IPS-NIHi11 (cell line): ENCODE measurements at places on chromosomes 7 and 10.
A peak's percentile ranks its signal among the peaks of the same experiment; 100 is the strongest.

GRCh38 chr10:48234295-48234694 is 40.2 kb downstream of the FRMPD2 start:
- no peak for DNase-seq

DNA sequence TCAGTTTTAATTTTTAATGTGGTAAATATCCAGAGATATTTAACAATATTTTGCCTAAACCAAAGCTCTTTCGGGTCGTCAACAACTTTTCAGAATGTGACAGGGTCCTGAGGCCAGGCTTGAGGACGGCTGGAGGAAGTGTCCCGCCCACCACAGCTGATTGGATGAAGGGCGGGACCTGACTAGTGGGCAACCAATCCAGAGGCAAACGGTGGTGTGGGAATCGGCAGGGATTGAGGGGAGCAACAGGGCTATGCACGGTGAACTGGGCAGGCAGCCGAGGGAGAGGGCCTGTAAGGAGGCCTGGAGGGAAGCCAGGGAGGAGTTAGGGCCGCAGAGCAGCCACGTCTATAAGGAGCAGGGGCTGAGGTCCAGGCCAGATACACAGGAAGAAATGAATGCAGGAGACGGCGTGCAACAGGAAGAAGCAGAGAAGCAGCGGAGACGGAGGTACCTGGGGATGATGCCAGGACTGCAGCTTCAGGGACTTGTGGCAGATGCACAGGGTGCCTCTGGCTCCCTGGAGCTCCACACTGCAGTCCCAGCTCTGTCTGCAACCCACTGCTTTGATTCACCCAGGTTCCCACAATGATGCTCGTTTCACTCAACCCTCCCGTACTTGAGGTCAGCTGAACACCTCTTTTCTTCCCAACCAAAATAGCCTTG is 46.1 kb upstream of the ZMIZ1 start:
- DNase-seq = peak; percentile 94

GRCh38 chr7:36096460-36097095 is 56.5 kb upstream of the EEPD1 start:
- peak; percentile 53 for DNase-seq

DNA sequence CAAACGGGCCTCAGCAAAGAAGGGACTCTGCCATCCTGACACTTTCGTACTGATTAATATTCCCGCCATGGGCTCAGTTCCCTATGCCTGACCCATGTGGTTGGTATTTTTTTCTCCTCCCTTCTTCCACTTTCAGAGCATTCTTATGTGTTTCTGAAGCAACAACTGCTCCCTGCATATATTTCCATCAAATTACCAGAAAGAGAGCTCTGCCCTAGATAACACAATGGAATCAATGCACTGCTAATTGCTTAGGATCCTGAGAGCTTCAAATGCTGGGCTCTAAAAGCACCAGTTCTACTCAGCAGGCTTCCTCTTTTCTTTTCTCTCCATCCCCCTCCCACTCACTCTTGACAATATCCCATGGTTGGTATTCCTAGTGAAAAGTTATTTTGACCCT is 5.3 kb downstream of the TECTB start:
- peak; percentile 28 for DNase-seq

GRCh38 chr7:1511444-1512422 is 7.5 kb upstream of the INTS1 start:
- DNase-seq = no peak

DNA sequence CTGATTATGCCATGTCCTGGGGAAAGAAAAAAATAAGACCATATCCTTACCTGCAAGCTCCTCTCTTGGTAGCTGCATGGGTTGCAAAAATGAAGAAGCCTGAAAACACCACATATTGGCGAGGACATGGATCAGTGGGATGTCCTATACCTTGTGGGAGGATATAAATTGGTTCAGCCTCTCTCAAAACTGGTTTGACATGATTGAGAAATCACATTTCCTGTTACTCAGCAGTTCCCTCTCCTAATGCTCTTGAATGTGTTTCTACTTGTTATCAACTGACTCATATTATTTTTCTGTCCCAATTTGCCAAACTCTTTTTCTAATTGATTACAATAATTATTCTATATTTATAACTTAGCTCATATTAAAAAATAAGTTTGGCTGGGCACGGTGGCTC is 380.2 kb downstream of the EXOC4 start:
- DNase-seq = peak; percentile 7

DNA sequence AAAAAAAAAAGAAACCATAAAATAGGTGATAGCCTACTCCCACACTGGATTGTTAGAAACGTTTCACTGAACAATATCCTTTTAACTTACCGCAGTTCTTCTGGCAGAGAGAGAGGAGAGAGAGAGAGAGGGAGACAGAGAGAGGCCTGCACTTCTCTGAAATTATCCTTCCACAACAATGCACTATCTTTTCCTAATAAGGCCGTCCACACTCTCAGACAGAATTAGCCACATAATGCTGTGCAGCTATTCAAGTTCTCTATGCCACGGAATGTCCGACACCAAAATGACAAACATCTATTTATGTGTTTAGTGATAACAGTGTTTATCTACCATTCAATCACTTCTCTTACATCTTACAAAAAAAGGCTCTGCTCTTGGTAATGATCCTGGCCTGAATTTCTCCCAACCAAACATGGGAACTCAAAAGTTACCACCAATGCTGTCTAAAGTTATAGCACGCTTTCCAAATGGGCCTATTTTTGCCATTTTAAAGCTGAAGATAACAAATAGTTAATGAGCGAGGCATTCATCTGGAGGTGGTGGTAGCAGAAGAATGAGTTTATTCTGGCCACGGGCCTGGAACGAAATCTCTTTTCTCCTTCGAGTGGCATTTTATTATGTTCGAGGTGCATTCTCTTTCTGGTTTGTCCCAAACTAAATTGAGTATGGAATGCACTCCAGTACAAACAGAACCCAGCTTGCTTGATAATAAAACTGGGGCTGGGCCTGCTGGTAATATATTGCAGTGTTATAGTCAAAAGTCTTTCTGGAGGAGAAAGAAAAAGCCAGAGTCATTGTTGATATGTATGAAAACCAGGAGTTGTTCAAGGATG is 160.2 kb upstream of the SVIL start:
- no peak for DNase-seq

DNA sequence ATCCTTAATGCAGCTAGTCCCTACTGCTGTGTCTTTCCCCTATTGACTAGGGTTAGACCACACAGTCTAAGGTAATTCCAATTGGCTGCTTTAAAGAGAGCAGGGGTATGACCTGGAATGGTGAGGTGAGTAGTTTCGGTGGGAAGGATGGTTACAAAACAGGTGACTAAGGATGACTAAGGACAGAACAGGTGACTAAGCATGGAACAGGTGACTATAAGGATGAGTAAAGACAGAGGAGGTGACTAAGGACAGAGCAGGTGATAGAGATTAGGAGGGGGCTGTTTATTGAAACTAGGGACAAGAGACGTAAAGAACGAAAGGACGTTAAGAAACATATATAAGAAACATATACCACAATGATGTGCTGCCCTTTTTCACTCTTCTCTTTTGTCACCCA is 145.1 kb upstream of the TMEM106B start:
- no peak for DNase-seq

GRCh38 chr10:72257051-72257892 is 16.5 kb upstream of the DDIT4 start:
- DNase-seq = no peak

GRCh38 chr10:84292502-84292901 is 35.9 kb upstream of the CCSER2 start:
- DNase-seq = no peak

GRCh38 chr10:929960-930624 is 1.4 kb downstream of the LARP4B start:
- no peak for DNase-seq

- DNase-seq = no peak
Observed at GRCh38 chr10:97618285-97618684, 15.0 kb downstream of the MORN4 start.

DNA sequence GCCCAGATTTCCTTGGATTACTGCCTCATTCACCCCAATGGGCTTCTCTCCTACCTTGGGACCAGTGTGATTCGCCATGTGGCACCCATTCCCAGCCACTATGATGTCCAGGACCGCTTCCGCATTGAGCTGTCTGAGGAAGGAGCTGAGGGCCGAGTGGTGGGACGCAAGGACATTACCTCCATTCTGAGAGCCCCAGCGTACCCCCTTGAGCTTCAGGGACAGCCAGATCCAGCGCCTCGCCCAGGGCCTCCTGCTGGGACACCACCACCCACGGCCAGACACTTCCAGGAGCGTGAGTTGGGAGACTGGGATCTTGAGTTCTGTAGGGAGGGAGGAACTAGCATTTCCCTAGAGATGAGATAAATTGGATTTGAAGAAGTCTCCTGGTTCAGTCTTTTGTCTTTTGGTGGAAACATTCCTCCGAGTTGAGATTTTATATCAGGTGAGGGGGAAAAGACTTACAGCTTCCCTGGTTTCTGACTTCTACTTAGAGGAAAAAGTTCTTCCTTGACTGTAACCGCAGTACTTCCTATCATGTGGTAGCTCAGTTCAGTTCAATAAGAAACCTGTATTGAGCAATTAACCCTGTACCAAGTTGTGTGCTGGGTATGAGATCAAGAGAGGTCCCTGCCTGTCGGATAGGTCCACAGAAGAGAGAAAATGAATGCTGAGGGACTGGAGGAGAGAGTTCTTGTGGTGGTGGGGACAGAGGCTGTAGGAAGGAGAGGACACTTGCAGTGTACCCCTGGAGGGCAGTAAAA is 1.3 kb downstream of the MOSPD3 start:
- no peak for DNase-seq

GRCh38 chr7:134502463-134503371 is 24.6 kb upstream of the AKR1B10 start:
- DNase-seq = no peak

DNA sequence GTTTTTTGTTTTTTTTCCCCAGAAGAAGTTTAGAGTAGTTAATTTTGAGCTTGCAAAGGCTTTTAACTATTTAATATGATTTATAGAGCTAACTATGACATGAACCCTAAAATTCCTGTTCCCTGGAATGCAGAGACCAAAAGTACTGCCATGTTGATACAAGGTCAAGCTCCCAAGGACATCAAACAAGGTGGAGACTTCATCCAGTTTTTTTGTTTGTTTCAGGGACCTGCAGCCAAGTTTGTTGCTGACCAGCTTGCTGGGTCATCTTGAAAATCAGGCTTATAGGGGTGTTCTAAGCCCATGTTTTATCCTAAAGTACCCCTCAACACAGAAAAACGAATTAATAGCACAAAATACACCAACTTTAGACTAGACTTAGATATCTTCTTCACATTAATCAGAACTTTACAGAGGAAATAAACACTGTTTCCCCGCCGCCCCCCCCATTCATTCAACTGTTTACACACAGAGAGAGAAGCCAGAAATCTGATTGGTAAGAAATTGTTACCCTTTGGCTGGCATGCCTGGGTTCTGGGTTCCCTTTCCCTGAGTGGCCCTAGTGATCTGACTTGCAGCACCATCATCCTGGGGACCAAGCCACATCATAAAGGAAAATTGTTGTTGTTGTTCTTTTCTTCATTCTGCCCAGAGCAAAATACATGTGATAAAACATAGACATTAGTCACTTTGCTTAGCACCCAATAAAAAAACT is 860.5 kb downstream of the CCSER2 start:
- no peak for DNase-seq

GRCh38 chr7:17584822-17585221 is 286.4 kb downstream of the AHR start:
- DNase-seq = no peak

DNA sequence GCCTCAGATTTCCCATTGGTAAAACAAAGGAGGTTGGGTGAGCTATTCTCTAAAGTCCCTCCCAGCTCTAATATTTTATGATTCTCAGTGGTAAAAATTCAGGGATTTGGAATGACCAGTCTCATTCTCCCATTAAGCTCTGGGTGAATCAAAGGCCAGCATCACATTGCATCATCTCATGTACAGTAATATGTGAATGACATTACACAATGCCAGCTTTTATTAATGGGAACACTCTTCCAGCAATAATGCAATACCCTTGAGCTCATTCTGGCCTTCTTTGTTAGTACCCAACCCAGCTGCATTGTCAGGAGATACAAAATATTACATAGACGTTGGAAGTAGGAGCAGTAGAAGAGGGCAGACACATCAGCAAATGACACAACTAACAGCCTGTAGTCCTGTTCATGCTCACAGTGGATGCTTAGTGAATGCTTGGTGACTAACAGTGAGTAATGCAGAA is 100.0 kb upstream of the EGR2 start:
- no peak for DNase-seq

- no peak for DNase-seq
Observed at GRCh38 chr7:99170730-99171074, 26.8 kb upstream of the SMURF1 start.

DNA sequence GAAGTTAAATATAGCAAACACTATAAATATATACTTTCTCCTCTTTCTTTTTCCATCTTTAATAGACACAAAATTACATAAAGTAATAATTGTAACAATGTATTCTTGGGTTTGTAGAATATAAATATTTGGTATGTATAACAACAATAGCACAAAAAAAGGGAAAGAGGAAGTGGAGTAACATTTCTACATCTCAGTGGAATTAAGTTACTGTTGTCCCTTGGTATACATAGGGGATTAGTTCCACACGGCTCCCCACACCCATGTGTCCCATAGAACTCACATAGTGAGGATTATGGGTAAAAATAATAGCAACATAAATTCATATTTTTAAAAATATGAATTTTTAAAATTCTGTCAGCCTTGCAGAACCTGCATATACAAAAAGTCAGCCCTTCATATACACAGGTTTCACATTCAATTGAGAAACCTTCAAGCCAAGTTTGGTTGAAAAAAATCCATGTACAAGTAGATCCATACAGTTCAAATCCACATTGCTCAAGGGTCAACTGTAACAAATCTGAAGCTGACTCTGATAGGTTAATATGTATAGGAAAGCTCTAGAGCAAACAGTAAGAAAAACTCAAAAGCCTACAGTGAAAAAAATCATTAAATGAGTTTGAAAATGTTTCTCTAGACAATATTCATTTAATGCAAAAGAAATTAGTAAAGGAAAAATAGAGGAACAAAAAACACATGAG is 92.4 kb downstream of the HYCC1 start:
- no peak for DNase-seq

GRCh38 chr7:14018751-14019150 is 29.3 kb upstream of the ETV1 start:
- DNase-seq = no peak

DNA sequence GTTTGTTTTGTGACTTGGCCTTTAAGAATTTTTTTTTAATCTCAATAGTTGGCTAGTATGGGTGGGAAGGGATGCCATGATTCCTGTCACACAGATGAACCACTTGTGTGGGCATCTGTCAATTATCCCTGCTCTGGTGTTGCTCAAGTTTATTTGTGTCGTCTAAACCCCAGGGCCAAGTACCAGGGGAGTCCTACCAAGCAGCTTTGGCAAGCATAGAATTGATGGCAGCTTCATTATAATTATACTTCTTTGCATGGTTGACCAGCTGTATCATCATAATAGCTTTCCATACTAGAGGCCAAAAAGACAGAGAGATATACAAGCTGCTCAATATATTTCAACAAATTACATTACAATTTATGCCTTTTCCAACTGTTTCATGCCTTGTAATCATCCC is 30.4 kb downstream of the SUGCT start:
- no peak for DNase-seq

DNA sequence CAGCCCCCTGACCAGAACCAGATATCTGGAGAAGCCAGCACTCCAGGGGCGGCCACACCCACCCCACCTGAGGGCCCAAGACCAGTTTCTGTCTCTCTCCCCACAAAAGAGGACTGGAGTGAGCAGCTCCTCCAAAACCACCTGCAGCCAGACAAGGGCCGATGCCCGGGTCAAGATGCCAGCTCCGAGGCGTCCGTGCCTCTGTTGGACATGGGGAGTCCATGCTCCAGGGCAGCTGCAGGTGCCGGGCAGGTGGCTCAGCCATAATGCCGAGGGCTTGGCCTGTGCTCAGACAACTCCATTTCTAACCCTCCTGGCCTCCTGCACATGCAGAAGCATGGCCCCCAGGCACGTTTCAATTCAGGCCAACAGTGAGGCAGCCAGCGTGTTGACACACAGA is 234.6 kb downstream of the MAD1L1 start:
- DNase-seq = no peak
